ENCODE measurements at places on chromosomes 7 and 10. TPM values are rescaled to one million over a fixed set of nuclear protein-coding genes. Genes with fewer than 3 reads are reported as not detected.

Gene OR9A2
- not detected for total RNA-seq

Gene GIMAP7
- 25.0 TPM for total RNA-seq

Gene WASHC2C
- 46.2 TPM for total RNA-seq

Gene MYO3A
- not detected for total RNA-seq

Gene ING3
- total RNA-seq: 13.8 TPM

Gene FRMPD2
- total RNA-seq: 7.7 TPM

Gene GCK
- 3.1 TPM for total RNA-seq

Gene SORCS3
- not detected for total RNA-seq

Gene DGKB
- 0.38 TPM for total RNA-seq

Gene DYDC2
- not detected for total RNA-seq

Gene ABCB8
- total RNA-seq: 20.1 TPM

Gene TEX36
- not detected for total RNA-seq

Gene TMEM184A
- 0.31 TPM for total RNA-seq

Gene KLF14
- total RNA-seq: not detected

Gene C10orf53
- total RNA-seq: not detected

Gene LIPF
- total RNA-seq: not detected

Gene INTS15
- total RNA-seq: 15.1 TPM

Gene ZMIZ1
- total RNA-seq: 51.4 TPM

Gene ARHGEF5
- 5.4 TPM for total RNA-seq

Gene OR6B1
- not detected for total RNA-seq

Gene NUTM2A
- 1.9 TPM for total RNA-seq

Gene C7orf57
- total RNA-seq: 0.12 TPM

Gene ADAM12
- 7.9 TPM for total RNA-seq

Gene KAZALD1
- total RNA-seq: 7.1 TPM

Gene SND1
- 91.8 TPM for total RNA-seq

Gene HOXA11
- not detected for total RNA-seq

Gene FLNC
- 226 TPM for total RNA-seq

Gene VGF
- total RNA-seq: not detected

Gene PDE6C
- total RNA-seq: not detected

Gene PGAM2
- 1,159 TPM for total RNA-seq

All from left cardiac atrium (tissue), 4 donors.